Adrenal gland (tissue), 19 donors: ENCODE measurements at places on chromosomes 2 and 18.

DNA sequence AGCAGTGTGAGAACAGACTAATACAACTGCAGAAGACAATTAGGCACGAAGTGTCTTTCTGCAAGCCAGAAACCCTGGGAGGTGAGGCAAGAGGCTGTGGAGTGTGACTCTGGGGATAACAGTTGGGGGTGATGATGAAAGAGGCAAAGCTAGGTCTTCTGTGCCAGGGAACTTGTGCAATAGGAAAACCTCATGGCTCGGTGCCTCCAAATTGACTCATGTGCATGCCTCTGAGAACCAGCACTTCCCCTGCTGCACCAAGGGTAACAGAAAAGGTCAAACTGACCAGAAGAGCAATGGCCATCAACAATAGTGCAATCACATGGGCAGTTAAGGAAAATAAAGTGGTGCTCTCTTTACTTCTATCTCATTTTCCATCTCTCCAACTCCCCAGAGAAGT lies 136.4 kb downstream of the SCG2 start:
- peak; percentile 91 for DNase-seq

DNA sequence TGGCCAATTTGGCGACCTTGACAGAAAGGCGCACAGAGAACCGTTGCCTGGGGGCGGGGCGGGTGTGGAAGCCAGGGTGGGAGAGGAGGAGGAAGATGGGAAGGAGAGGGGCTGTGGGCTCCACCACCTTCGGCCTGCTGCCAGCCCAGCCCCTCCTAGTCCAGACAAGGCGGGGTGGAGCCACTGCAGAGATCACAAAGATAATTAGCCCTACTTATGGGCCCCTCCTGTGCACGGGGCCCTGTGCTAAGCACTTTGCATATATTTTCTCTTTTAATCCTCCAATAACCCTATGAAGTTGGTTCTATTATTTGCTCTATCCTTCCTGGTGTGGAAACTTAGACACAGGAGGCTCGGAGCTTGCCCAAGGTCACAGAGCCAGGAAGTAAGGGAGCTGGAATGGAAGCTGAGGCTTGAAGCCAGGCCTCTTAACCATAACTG lies 13.7 kb upstream of the ECEL1 start:
- DNase-seq: peak; percentile 66

DNA sequence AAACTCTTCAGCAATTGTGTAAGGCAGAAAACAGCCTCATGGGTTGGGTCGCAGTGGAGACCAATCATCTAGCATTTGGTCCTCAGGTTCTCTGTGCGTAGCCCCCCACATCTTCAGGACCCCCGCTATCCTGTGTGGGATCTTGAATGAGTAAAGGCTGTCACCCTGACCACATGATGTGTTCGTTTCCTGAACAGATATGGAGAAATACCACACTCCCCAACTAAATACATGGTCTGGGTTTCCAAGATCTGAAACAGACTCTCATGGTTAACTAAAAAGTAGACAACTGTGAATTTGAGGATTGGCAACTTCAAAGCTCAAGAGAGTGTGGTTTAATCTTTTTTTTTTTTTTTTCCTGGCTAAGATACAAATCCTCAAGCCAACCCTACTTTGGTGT lies 23.2 kb downstream of the DOCK10 start:
- no peak for DNase-seq

- no peak for DNase-seq
These were observed 28.5 kb upstream of the PGAP1 start for GRCh38 chr2:196955036-196955435.

DNA sequence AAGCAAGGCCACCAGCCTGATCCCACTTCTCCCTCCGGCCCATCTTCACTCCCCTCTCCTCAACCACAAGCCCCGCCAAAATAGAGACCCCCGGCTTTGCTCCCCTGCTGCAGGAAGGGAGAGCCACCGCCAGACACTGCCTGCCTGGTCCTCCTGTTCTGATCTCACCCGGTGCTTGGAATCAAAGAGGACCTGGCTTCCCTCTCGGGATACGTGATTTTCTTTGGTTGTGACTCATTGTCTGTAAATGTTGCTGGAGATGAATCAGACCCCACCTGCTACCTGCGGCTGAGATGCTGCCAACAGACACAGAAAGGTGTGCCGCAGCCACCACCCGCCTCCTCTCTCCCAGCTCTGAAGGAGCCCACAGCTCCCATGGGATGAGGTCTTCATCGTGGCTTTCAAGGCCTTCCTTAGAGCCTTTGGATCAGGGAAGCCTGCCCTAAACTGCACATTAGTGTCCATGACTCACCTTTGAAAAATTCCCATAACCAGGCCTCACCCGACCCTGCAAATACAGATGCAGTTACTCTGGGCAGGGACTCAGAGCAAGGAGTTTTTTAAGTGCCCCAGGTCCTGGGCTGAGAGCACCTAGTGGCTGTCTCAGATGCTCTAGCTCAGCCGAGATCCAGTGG lies 79.4 kb upstream of the ZNF532 start:
- DNase-seq: peak; percentile 8

DNA sequence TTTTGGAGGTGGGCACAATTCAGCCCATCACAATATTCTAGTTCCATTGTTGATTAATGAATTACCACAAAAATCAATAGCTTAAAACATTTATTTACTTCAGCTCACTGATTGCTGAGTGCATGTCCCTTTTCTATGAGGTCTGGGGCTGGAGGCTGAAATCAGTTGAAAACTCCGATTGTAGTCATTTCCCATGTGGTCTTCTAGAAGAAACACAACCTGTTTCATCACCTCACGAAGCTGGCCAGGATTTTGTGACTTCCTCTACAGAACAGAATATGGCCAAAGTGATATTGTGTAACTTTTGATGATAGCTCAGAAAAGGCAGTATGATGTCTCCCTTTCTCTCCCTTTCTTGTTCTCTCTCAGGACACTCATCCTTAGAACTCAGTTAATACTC lies 44.1 kb upstream of the CYRIA start:
- DNase-seq: no peak

DNA sequence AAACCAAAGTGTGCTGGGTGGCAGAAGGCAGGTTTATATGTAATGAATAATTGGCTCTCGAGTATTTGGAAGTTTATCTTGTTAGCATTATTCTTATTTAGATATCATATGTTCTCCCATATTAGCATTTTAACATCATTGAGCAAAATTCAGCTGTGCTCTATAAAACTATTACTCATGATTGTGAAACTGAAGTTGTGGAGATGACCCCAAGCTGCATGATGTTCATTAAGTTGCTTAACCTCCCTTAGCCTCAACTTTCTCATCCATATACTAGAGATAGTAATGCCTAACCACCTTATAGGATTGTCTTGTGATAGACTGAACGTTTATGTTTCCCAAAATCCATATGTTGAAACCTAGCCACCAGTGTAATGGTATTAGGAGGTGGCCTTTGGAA lies 346.3 kb downstream of the SATB2 start:
- DNase-seq: no peak

GRCh38 chr18:26757263-26758019 lies 108.1 kb downstream of the AQP4 start:
- DNase-seq: no peak

- no peak for DNase-seq
These were observed 116.5 kb downstream of the GALR1 start for GRCh38 chr18:77366067-77366719.

GRCh38 chr2:3044587-3045317 lies 332.9 kb downstream of the EIPR1 start:
- no peak for DNase-seq

- DNase-seq: no peak
These were observed 304.6 kb downstream of the PARD3B start for GRCh38 chr2:204849892-204850291.

- no peak for DNase-seq
These were observed 1.4 kb upstream of the ATP8B1 start for GRCh38 chr18:57804557-57804956.

GRCh38 chr2:62431512-62431911 lies 74.5 kb downstream of the TMEM17 start:
- no peak for DNase-seq

DNA sequence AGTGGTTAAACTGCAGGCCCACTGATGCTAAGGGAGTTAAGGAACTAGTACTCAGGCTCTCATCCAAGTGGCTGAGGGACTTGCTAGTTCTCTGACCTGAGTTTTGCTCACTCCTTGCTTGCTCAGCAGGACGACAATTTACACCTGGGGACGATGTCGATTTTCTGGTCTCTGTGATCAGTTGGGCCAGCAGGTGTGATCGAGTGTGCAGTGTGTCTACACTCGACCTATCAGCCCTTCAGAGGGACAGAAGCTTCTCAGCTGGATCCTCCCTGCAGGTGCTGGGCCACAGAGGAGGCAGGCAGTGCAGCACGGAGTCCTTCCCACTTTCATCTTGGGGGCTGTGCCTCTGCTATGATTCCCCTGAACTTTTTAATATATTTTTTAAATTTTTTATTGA lies 71.5 kb downstream of the KCNS3 start:
- no peak for DNase-seq

GRCh38 chr2:177398290-177398683 lies 5.7 kb downstream of the AGPS start:
- no peak for DNase-seq

DNA sequence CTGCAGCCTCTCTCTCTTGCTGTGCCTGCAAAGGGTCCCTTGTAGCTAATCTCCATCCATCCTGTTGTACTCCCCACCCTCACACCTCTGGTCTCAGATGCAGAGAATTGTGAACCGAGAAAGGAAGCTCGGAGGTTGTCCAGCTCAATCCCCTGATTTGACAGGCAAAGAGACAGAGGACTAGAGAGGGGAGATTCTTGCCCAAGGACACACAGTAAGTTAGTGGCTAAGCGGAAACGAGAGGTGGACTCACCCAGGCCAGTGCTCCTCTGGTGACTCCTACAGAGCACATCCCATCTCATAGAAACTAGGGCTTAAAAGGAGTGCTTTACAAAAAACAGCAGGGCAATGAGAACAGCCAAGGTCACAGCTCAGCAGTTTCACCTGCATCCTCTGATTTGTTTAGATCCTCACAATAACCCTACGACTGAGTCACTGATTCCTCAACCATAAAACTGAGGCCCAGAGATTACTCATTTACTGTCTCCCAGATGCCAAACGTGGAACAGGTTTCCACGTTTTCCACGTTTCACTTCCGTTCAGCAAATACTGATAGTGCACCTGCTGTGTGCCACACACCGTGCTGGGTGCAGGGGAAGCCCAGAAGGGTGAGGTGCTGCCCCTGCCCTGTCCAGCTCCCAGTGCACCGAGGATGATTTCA lies 22.1 kb downstream of the EHD3 start:
- DNase-seq: no peak

GRCh38 chr2:27071990-27072830 lies 756 bp upstream of the OST4 start:
- DNase-seq: no peak

DNA sequence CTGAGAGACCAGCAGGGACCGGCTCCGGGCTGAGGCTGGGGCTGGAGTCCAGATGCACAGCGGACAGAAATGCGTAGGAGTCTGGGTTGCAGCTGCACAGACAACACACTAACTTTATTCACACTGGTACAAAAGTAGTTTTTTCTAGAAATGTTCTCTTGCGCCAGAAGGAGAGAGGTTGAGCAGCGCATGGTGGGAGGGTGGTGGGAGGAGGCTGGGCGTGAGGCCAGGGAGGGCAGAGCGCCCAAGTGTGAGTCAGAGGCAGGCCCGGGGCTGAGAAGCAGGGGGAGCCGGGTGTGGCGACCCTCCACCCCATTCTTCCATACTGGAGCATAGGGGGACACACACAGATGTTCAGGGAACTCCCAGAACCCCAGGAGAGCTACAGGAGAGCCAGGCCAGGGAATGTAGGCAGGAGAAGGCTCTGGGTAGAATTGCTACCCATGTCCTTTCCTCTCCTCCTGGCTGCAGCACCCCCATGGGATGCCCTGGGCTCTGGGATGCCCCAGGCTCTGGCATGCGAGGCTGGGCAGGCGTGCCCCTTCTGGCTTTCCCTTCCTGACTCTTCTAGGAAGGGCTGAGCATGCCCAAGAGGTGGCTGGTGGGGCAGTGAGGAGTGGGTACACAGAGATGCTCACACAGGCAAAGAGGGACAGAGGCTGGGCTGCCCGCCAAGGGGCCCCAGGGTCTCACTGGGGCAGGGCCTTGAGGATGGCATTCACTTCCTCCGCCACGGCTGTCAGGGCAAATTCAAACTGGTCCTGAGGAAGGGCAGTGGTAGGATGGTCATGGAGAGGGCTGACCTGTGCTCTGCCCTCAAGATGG lies 10.6 kb downstream of the DNAJB2 start:
- DNase-seq: peak; percentile 85

GRCh38 chr2:236772220-236772837 lies 202.7 kb downstream of the ACKR3 start:
- no peak for DNase-seq

- DNase-seq: no peak
These were observed 80.9 kb upstream of the IGFBP5 start for GRCh38 chr2:216776066-216776850.

GRCh38 chr2:63763391-63763941 lies 78.2 kb upstream of the UGP2 start:
- DNase-seq: no peak

DNA sequence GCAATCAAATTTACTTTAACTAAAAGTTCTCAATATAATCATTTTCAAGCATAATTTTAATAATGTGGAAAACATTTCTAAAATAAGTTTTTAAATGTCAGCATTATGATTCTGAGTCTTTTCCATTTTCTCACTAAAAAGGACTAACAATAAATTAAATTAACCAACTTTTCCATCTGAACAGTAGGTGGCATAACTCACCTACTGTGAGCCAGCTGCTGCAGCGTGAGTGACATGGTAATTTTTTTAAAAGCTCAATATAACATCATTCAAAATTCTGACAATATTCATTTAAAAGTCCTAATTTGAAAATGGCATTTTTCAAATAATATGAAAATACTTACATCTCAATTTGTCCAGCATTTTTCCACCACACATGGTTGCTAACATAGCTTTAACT lies 66.5 kb downstream of the DTNB start:
- DNase-seq: no peak

DNA sequence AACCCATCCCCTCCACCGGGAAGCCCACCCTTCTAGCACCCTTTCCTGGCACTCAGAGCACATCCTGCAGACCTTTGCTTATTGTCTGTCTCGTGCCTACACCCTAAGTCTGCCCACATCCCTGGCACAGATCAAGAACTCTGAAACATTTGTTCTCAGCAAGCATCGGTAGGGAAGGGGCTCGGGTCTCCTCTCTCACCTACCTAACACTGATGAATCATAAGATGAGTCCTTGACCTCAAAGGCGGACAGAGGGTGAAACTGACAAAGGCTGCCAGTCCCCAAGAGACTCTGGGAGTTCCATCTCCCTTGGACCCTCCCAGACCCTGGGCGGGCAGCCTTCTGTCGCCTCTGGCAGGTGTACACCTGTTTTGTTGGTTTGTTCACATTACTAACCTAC lies 9.3 kb downstream of the MAL start:
- no peak for DNase-seq

DNA sequence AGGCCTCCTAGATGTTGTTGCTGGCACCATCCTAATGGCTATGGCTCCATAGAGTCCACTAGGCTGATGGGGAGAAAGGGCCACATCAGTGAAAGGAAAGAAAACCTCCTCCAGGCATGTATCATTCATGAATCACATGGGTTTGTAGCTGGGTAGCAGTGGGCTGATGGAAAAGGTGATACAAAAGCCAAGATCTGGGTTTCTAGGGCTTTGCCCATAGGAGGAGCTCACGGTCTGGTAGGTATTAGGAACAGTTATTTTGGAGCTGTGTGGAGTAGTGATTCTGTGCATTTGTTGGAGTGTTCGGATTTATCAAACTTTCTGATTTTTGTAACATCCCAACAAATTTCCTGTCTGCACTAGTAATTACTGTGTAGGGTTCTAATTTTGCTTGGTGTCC lies 259.2 kb downstream of the SLC4A3 start:
- DNase-seq: no peak

GRCh38 chr2:28613186-28613585 lies 117.3 kb downstream of the PLB1 start:
- DNase-seq: no peak

- DNase-seq: no peak
These were observed 26.5 kb downstream of the MDH1 start for GRCh38 chr2:63614983-63615945.
